ENCODE measurements at places on chromosomes 5 and 9.

GRCh38 chr5:7385681-7386080 is 10.3 kb upstream of the ADCY2 start:
- no peak for DNase-seq

GRCh38 chr9:96612105-96612965 is 7.3 kb downstream of the CDC14B start:
- no peak for DNase-seq

GRCh38 chr5:38697013-38697412 is 140.6 kb upstream of the LIFR start:
- no peak for DNase-seq

DNA sequence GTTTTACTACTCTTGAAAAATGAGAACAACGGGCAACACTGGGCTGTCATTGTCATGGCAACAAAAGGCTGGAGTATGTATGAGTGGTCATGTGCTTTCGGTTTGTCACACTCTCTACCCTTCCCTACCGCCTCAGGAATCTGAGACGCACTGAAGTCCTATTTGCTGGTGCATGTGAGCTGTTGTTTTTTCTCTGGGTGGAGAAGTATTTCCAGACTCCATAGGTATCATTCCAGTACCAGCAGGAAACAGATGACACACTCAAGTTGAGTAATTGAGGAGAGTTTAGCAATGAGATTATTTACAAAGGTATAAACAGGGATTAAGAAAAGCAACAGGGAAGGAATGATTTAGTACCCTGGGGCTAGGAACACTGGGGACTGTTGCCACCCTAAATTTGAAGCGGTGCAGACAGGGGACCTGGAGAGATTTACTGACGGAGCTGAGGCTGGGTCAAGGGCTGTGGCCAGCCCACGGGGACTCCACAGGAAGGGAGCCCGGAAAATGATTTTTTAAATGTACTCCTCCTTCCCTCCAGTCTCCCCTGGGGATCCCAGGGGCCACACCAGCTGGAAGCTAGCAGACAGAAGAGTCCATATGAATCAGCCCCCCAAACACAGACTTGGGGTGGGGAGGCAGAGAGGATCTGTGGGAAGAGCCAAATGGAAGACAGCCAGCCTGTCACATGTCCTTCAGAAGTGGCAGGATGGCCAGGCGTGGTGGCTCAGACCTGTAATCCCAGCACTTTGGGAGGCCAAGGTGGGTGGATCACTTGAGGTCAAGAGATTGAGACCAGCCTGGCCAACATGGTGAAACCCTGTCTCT is 13.2 kb upstream of the ZBTB43 start:
- DNase-seq = no peak

- no peak for DNase-seq
Measured at GRCh38 chr5:163509291-163509951, 4.0 kb downstream of the MAT2B start.

GRCh38 chr5:135013947-135014570 is 20.0 kb downstream of the PITX1 start:
- no peak for DNase-seq

DNA sequence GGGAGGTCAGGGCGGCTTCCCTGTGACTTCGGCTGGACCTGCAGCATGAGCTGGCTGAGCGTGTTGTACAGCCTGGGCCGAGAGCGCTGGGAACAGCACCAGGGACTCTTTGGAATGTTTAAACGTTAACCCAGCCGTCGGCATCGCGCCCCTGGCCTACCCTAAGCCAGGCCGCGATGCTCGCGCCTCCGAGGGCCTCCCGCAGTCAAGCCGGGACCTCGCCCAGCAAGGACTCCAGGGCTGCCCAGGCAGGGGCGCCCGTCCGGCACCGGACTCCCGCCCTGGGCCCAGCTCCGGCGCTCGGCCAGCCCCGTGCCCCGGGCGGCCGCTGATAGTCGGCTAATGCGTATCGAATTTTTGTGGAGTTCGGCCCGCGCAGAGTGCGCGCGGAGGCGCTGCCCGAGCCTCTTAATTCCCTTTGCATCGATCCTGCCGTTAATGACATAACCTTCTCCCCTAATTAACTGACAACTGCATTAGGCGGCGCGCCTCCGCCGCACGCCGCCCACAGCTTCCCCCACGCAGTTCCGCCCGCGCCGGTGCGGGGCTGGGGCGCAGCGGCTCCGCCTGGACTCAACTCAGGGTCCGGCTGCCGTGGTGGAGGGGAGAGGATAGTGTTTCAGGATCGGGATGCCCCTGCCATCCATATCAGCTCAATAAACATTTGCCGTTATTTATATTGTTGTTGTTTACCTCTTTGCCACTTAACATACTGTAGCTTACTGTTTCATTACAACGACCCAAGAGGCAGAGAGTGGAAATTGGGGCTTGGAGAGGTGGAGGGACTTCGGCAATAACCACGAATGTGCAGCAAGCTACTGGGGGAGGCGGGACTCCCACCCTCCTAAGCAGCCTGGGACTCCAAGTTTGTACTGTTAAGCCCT is 28.8 kb upstream of the CDC23 start:
- DNase-seq = peak; percentile 62

DNA sequence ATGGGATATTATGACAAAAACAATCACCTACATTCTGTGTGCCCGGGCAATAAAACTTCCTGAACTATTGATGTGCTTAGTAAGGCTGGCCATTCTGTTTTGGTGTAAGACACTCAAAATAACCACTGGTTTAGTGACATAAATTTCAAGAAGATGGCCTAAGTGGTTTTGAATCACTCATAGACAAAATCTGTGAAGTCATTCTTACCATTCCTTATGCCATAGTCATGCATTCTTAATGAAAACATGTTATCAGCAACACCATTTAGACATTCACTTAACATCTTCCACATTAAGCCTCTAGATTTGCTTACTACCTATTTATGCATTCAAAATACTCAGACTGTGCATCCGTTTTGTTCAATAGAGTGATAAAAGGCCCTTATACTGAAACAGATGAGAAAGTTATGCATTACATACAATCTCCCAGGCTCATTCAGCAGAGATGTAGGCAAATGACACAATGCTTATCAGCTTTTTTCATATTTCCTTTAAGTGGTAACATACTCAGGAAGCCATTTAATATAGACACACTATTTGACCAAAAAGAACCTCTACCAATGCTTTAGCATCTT is 848.8 kb upstream of the DMAC1 start:
- DNase-seq = no peak

DNA sequence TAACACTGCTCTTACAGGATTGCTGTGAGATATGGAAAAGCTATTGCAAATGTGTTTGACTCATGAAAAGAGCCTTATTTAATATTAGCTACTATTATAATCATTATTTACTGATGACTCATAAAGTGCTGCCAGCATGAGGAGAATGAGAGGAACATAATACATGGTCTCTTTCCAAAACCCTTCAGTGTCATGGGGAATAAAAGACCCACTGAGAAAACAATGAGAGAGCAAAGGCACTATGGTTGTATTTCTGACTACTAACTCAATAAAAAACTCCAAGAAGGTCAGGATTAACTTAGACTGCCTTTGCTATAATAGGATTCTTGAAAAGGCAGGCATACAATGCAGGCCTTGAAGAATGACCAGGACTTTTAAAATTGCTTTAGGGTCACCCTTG is 633.5 kb downstream of the DTWD2 start:
- DNase-seq = no peak

DNA sequence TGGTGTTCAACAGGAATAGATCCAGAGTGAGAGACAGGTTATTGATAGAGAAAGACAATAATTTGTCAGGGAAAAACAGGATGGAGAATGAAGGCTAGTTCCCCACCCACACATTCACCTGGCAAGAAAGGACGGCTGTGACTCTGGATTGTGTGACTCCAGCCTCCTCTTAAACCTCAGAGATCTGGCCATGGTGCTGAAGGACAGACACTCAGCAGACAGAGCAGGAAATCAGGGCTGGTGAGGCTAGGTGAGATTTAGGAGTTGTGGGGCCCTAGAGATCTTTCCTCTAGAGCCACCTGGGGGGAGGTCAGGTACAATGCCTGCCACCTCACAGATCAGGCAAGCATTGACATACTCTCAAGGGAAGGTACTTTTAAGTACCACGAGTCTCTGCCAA is 15.2 kb downstream of the OR1B1 start:
- DNase-seq = no peak

DNA sequence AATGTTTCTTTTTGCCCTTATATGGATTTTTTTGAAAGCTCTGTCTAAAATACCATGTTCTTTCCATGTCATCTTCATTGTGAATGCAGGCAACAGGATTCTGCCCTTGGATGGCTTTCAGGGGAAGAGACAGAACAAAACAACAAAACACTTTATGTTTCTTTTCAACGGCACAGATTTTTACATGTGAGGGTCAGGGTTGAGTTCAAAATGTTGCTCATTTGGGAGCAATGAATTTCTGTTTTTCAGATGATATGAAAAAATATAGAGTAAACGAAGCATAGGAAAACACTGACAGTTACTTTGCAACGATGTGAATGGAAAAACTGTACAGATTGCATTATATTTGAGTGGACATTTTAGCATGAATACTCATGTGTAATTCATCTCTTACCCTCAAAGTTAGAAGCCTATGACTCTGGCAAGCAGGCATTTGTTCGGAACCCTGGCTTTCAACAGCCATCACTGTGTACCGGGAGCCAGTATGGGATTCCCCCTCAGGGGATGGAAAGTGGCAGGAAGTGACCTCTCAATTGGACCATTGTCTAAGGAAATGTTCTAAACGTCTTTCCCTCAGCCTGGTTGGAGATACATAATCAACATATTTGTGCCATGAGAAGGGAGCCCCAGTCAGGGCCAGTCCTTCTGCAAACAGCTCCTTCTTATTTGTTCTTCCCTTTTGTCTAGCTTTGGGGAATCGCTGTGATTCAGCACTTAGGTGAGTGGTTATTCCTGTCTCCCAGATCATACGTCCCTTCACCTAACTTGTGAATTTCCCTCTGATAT is 153.9 kb upstream of the MEF2C start:
- no peak for DNase-seq

- no peak for DNase-seq
Measured at GRCh38 chr5:172422255-172422654, 32.1 kb downstream of the SH3PXD2B start.

DNA sequence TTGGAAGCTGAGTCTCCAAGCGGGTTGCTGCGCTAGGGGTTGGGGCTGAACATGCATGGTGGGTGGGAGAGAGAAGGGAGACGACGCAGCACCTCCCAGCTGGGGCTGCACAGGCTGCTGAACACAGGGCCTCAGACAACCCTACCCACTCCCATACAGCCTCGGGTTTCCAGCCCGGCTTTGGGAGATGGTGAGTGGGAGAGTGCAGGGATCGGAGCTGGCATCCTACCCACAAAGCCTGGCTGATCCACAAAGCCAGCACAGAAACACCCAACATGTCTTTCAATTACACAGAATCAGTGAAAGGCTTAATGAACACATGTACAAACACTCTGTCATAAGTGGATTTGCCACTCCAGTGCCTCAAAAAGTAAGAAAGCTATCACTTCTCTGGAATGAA is 64.8 kb downstream of the NSG2 start:
- DNase-seq = no peak

DNA sequence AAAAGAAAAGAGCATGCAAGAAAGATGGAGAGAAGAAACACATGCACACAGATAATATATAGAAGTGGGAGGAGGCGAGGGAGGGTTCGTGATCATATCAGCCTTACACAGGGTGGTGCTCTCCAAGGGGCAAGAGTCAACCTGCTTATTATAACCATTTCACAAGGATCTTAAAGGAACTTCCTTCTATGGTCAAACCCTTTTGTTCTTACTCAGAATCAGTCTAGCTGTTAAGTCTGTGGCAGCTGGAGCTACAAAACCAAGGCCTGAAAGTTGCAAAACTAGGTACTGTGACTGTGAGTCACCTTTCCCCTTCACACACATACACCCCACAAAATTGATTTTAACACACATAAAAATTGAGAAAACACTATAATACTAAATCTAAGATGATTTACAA is 18.5 kb upstream of the ERMP1 start:
- no peak for DNase-seq
